Epithelial cell of alveolus of lung (primary cell): ENCODE measurements at places on chromosomes 3 and 15. TPM values are rescaled to one million over a fixed set of nuclear protein-coding genes. Genes with fewer than 3 reads are reported as not detected.

Gene TMEM45A
- 23.9 and 53.7 TPM in 2 replicates for total RNA-seq

Gene GOLGA8J
- not detected in 2 replicates for total RNA-seq

Gene CISH
- 2.7 and 3.3 TPM in 2 replicates for total RNA-seq

Gene CHST2
- 19.8 and 28.8 TPM in 2 replicates for total RNA-seq

Gene VWA5B2
- not detected in 2 replicates for total RNA-seq

Gene LEO1
- 14.6 and 25.3 TPM in 2 replicates for total RNA-seq

Gene BRK1
- 117 and 177 TPM in 2 replicates for total RNA-seq

Gene EID1
- 286 and 297 TPM in 2 replicates for total RNA-seq

Gene ITIH1
- not detected in 2 replicates for total RNA-seq

Gene ULK3
- total RNA-seq = 17.6 and 21.5 TPM in 2 replicates

Gene ECE2
- total RNA-seq = not detected in 2 replicates

Gene TRIM42
- not detected in 2 replicates for total RNA-seq

Gene DLEC1
- total RNA-seq = 0.13 TPM in 1 of 2 replicates, not detected in the other

Gene P2RY12
- total RNA-seq = not detected in 2 replicates

Gene GOLGA8N
- total RNA-seq = 0.26 and 4.6 TPM in 2 replicates
